Fibroblast of skin of left biceps (primary cell): ENCODE measurements at places on chromosomes 6 and 20.

GRCh38 chr6:42390228-42390934 is 61.3 kb downstream of the TRERF1 start:
- no peak for DNase-seq

- no peak for DNase-seq
Observed at GRCh38 chr6:136676075-136676474, 116.2 kb downstream of the MAP3K5 start.

- no peak for DNase-seq
Observed at GRCh38 chr6:9455864-9456658, 958.8 kb downstream of the TFAP2A start.

DNA sequence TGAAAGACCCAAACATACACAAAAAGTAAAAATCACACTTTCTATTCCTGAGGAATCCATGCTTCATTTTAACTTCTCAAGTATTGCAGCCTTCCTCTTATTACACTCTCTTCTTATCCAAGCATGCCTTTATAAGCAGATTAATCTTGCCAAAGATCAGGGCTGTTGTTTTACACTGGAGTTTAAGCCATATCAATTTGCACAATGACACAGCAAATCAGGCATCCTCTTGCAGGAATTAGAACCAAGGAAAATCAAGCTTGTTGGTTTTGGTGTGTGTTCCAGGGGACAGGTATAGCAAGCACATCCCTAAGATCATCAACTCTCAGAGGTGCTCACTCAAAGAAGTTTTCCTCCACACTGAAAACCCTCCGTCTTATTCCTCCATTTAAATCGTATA is 69.5 kb downstream of the CYP39A1 start:
- DNase-seq: no peak

GRCh38 chr20:36796875-36797274 is 23.3 kb upstream of the DSN1 start:
- no peak for DNase-seq

- peak; percentile 61 for DNase-seq
Observed at GRCh38 chr6:72461144-72461543, 160.7 kb upstream of the KCNQ5 start.

DNA sequence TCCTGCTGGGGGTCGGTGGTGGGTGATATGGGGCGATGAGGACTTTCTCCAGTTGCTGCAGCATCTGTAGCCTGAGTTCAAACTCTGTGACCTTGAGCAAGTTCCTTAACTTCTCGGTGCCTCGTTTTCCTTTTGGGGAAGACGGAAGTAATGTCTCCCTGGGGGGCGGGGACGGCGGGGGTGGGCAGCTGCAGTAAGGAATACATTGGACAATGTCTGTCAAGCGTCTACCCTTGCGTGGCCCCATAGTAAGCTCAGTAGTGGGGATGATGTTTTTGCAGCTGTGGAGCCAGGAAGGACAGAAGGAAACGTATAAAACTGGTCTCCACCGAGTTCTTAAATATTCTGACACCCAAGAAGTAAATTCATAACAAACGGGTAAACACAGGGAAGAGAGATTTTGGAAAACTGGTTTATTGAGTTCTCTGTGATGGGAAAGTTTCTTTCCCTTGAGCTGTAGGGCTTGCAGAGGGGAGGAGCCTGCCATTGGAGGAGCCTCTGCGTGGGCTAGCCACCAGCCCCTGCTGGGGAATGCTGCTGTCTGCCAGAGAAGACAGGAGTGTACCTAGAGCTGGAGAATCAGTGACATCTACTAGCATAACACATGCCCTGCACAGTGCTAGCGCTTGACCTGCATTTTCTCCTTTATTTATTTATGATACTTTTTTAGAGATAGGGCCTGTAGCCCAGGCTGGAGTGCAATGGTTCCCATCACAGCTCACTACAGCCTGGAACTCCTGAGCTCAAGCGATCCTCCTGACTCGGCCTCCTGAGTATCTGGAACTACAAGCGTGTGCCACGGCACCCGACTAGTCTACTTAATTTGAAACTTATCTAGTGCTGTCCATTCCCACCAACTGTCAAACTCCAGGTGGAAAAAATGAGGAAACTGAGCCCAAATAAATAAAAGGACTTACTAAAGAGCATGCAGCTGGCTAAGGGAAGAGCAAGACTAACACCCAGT is 1.2 kb upstream of the ACSS1 start:
- DNase-seq: no peak

DNA sequence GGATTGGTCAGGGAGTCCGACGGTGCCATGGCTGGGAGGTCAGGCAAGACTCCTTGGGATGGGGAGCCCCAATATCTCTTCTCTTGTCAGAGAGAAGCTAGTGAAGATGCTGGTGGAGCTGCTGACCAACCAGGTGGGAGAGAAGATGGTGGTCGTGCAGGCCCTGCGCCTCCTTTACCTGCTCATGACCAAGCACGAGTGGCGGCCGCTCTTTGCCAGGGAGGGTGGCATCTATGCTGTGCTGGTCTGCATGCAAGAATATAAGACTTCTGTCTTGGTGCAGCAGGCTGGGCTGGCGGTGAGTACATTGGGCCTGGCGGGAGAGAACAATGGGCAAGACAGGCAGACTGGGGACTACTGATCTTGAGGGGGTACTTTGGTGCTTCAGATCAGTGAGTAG is 10.9 kb downstream of the CUL9 start:
- no peak for DNase-seq

DNA sequence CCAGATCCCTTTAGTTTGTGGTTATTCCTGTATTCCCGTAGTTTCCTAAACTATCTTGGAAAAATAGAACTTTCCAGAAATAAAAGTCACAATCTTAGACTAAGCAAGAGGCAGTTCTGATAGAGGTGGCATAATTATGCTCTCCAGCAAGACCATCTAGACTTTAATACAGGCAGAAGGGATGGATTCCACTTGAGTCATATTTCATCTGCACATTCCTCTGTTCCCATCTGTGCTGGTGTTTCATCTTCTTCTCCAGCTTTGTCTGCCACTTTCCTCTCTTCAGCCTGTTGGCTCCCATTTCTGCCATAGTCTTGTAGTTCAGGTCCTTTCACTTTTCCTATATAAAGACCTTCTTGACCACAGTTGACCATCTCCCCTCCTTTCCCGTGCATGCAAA is 102.9 kb downstream of the SOBP start:
- no peak for DNase-seq

DNA sequence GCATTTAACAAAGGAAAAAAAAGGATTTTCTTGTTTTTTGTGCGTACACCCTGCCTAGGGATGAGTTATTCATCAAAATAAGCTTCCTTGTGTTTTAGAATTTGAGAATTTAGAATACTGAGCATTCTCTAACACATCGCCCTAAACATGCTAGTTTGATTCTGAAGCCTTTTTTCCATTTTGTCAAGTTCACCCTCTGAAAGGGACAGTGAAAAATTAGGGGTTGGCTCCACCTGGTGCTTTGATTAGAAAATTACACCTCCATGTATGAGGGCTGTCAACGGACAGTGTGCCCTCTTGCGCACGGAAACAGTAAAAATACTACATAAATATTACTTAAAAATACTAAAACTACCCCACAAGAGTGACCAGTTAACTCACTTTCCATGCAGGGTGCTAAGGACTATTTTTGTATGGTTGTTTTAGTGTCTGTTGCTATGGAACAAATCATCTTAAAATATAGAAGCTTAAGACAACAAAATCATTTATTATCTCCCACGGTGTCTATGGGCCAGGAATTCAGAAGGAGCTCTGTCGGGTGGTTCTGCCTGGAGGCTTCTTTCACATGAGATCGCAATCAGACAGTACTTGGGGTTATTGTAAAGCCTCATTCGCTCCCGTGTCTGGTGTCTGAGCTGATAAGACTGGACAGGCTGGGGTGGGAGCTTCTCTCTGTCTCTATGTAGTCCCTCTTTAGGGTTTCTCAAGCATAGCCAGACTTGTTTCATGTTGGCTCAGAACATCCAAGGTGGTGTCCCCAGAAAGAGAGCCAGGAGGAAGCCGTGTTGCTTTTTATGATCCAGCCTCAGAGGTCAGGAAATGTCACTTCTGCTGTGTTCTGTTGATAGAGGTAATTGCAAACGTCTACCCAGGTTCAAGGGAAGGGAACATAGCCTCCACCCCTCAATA is 41.1 kb upstream of the TMEM170B start:
- DNase-seq: peak; percentile 59

- DNase-seq: no peak
Observed at GRCh38 chr6:115120391-115120790, 777.6 kb upstream of the HS3ST5 start.

- no peak for DNase-seq
Observed at GRCh38 chr20:23541776-23542175, 26.5 kb downstream of the CST9L start.

- DNase-seq: no peak
Observed at GRCh38 chr6:115415378-115415777, 645.3 kb downstream of the FRK start.

DNA sequence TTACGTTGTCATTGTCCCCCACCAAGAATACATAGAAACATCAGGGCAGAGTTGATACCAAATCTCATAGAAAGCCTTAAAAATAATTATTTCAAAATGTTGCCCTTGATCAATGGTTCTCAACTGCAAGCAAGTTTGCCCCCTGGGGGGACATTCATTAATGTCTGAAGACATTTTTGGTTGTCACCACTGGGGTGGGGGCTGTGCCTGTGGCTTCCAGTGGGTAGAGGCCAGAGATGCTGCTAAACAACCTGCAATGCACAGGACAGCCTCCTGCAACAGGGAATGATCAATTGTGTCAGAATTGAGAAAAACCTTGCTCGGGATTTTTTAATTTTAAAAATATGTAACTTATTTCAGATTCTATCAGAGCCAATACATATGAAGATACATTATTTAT is 130.6 kb upstream of the DOK5 start:
- no peak for DNase-seq

- no peak for DNase-seq
Observed at GRCh38 chr6:8086755-8087306, 15.5 kb downstream of the EEF1E1 start.

DNA sequence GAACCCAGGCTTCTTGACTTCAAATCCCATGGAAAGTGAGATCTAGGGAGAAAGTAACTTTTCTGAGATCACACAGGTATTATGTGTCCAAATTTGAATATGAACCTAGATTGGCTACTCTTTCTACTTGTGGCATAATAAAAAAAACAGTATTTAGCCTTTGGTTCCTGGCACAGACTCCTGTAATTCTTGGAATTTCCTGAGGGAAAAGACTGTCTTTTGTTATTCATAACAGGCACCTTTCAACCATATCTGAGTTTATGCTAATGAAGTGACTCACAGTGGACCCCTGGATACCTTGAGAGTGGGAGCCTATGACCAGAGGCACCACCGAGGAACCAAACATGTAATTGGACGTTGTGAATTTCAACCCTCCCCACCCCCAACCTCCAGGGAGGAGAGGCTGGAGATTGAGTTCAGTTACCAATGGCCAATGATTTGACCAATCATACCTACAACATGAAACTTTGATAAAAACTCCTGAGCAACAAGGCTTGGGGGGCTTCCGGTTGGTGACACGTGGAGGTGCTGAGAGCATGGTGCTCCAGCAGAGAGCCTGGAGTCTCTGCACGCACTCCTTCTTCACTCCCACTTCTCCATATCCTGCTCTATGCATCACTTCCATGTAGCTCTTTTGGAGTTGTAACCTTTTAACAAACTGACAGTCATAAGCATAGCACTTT is 48.8 kb downstream of the LAMA4 start:
- DNase-seq: no peak

GRCh38 chr20:19934792-19935491 is 82.2 kb upstream of the NAA20 start:
- DNase-seq: no peak

- no peak for DNase-seq
Observed at GRCh38 chr6:44020148-44020547, 107.1 kb downstream of the MRPL14 start.

DNA sequence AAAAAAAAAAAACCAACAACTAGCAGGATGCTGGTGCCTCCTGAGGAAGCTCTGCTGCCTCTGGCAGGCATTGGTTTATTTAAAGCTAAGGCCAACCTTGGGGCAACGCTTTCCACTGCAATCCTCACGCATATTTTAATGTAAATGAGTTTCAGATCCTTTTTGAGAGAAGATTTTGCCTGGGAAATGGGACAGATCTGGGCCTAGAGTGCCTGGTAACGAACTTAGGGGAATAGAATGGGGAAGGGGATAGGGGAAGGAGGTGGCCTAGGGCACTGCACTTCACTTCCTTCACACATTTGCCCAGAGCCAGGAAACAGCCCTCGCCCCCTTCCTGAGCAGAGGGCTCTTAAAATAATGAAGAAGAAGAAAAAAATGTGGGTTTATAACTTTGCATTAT is 132.7 kb upstream of the TMEM170B start:
- no peak for DNase-seq

DNA sequence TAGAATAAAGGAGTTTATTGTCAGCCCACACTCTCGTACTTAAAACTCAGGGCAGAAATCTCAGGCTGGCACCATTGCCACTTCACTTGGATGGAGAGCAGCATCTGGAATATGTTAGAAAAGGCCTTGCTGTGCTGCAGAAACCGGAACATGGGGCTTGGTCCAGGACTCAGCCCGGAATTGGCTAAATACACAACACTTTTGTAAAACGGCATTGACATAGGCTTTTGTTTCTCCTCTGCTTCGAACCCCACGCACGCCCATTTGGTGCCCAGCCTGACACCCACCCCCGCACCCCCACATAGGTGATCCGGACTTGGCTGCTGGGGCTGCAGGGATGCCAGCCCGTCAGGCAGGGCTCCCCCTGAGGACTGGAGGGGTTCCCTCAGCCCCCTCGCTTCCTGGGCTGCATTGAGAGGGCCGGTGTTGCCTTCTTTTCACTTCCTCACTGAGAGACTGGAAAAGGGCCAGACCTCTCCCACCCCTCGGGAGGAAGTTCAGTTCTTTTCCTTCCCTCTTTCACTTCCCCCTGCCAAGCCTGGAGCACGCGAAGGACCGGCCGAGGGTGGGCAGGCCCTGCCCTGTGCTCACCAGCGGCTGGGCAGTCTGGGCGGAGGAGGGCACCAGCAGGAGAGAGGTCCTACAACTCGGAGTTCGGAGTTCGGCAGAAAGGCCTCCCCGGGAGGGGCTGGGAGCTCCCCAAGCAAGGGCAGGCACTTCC is 17.9 kb upstream of the CST3 start:
- DNase-seq: no peak

GRCh38 chr20:16308754-16309153 is 264.5 kb downstream of the KIF16B start:
- no peak for DNase-seq

DNA sequence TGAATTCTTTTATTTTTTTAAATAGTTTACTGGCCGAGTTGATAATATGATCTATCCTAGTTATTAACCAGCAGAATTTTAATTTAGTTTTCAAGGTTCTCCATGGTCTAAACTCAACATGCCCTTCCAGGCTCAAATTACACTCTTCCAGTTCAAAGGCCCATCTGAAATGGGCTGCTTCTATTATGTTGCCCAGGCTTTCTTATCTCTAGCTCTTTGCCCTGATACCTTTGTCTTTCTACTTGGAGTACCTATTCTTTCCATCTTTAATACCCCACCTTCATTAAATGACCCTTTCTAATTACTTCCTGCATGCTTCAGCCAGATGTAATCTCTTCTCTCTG is 541.2 kb upstream of the FLRT3 start:
- no peak for DNase-seq

DNA sequence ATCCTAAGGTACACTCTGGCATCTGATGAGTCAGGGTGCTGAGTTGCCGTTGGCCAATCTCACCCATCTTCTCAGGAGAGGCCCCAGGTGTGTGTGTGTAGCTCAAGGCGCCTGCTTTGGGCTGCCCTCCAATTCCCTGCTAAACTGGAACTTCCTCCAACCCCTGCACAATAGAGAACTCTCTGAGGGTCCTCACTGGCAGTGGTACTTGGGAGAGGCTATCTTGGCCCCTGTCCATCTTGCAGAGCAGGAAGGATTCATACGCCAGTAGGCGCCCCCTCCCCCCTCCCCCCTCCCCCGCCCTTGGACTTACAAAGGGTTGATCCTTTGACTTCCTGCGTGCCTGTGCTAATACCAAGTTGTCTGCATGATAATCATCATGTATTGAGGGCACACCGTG is 173.6 kb downstream of the SASH1 start:
- DNase-seq: no peak
